ENCODE measurements at places on chromosomes 7 and 10. TPM values are rescaled to one million over a fixed set of nuclear protein-coding genes. Genes with fewer than 3 reads are reported as not detected.

Gene SPDYE11
- total RNA-seq: not detected

Gene CTAGE4
- 6.6 TPM for total RNA-seq

Gene KIF11
- total RNA-seq: 3.4 TPM

Gene CFAP70
- total RNA-seq: 1.5 TPM

Gene SUPV3L1
- total RNA-seq: 27.5 TPM

Gene ZCCHC24
- total RNA-seq: 57.0 TPM

Gene FAM25C
- not detected for total RNA-seq

Gene SPACDR
- total RNA-seq: not detected

Gene GPR15LG
- 98.0 TPM for total RNA-seq

Gene OGDH
- total RNA-seq: 80.0 TPM

GRCh38 chr10:95457319-95457886, 103.8 kb downstream of the SORBS1 start:
- DNase-seq: no peak

- DNase-seq: no peak
Observed at GRCh38 chr7:148672041-148672440, 26.7 kb upstream of the CUL1 start.

DNA sequence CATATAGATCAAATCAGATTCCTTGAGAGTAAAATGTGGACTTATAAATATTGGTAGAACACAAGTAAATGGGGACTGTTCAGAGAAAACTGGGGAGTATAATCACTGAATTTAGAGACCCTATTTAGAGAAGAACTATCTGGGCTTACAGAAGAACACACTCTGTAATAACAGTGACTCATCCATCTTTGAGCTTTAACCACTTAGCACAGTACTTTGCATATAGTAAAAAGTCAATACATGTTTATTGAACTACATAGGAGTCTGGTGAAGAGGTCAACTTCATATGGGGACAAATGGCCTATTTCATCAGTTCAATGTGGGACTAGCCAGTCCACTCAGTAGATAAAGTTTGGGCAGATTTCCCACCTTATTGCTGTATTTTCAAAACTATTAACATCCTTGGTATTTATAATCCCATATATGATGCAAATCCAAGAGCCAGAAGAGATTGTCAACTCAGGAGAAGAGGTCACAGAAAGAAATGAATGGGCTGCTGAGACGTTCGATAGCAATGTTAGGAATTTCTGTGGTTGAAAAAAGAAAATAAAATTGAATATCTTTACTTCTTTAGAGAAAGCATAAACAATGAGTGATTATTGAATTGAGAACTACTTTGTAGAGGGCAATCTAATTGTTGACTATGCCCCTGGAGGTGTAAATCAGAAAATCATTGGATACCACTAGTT, 119.3 kb upstream of the CACNA2D1 start:
- DNase-seq: no peak

GRCh38 chr7:51472873-51473272, 156.3 kb upstream of the COBL start:
- no peak for DNase-seq

GRCh38 chr10:14839305-14839695, 1.2 kb downstream of the HSPA14 start:
- DNase-seq: no peak

DNA sequence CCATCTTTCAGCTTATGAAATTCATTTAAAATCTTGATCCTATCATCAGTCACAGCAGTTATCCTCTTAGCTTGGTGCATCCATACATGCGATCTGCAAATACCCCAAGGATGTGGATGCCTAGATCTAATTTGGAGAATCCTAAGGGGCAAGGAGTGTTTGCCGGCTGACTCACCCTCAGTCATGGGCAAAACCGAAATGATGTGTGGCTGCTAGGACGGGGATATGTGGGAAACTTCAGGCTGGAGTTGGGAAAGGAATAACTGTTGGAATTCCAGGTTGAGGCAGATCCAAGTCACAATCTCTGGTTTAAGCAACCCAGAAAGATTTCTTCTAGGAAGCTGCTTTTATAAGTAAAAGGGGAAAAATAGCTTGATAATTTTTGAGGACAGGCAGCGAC, 19.7 kb upstream of the GOT1 start:
- no peak for DNase-seq

DNA sequence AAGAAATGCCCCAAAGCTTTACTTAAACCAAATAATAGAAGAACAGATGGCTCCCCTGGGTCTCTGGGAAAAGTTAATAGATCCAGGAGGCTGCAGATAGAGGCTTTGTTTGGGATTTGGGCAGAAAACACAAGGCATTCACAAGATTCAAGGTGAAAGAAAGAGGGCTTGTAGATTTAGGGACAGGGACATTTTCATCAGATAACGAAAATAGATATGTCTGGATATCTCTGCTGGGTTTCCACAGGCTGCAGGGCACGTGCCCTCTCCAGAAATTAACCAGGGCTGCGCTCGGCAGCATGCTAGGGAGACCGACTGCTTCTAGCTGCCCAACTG, 14.9 kb downstream of the CARD11 start:
- no peak for DNase-seq

GRCh38 chr10:87524296-87524695, 19.6 kb downstream of the MINPP1 start:
- no peak for DNase-seq

GRCh38 chr10:119253433-119254174, 46.2 kb downstream of the GRK5 start:
- DNase-seq: no peak

- DNase-seq: no peak
Observed at GRCh38 chr10:103649654-103650423, 156.3 kb downstream of the NEURL1 start.

DNA sequence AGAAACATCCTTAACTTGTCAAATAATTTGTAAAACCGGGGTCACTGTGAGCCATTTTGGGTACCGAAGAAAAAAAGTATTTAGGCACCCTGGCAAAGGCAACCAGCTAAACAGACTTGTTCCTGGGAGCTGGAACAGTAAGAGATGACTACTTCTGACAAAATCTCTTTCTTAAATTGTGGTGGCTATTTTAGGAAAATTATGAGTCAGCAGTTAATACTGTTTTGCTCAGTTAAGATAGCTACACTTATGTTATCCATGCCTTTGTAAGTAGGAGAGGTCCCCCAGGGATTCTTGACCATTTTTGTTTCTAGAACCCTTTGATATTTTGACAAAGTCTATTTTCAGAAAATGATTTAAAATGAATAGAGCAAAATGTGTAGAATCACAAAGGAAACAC, 68.7 kb downstream of the TAX1BP1 start:
- DNase-seq: no peak

DNA sequence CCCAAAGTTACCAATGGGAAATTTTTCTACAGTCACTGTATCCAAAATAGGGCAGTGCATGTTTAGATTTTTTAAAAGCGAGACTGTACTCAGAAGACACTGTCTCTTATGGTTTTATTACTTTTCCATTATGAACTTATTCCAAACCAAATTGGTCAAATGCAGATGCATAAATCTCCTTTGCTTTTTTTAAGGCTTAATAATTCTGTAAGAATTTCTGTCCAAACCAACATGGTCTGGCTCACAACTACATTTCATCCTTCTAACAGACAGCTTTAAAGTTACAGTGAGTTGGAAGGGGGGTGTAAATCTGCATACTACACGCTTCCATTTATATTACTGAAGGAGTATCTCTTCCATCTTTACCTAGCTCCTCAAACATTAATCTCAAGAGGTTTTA, 199.2 kb downstream of the SLC25A13 start:
- DNase-seq: no peak

DNA sequence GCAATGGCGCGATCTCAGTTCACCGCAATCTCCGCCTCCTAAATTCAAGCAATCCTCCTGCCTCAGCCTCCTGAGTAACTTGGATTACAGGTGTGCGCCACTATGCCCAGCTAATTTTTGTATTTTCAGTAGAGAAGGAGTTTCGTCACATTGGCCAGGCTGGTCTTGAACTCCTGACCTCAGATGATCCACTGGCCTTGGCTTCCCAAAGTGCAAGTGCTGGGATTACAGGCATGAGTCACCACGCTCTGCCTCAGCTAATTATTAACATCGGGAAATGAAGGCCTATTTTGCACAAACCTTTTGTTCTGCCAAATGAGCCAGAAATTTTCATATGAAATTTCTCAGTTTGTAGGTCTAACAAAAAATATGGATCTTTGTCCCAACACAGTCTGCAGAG, 106.7 kb upstream of the ODAD2 start:
- no peak for DNase-seq

DNA sequence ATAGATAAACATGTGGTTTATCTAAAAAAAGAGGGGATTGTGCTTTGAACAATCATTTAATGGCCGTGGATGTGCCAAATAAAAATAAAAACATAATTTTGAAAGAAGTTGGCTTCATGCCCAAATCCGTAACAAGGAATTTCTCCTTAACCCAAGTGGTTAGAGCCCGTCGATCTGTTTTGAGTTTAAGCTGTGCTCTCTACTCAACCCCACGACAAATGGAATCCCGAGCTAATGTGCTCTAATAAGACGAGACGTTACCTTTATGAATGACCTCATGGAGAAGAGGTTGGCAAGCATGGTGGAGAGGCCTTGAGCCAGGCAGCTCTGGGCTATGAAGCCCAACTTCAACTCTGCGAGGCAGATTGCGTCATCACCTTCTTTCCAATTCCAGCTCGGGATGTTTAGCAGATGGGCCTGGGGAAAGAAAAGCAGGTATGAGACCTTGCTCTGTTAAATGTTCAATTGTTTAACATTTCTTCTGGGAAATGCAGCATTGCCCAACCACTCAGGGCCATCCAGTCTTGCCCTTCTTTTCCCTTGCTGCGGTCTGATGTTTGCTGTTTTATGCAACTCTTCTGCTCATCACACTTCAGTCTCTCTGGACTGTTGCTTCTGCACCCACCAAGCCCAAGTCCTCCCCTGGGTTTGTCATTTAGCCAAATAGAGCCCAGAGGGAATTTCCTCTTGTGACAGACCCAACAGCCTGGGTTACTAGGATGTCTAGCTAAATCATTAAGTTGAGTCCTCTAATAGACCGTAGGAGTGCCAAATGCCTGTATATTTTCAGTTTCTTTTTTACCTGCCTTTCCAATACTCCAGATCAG, 564.6 kb downstream of the KCNMA1 start:
- DNase-seq: no peak

DNA sequence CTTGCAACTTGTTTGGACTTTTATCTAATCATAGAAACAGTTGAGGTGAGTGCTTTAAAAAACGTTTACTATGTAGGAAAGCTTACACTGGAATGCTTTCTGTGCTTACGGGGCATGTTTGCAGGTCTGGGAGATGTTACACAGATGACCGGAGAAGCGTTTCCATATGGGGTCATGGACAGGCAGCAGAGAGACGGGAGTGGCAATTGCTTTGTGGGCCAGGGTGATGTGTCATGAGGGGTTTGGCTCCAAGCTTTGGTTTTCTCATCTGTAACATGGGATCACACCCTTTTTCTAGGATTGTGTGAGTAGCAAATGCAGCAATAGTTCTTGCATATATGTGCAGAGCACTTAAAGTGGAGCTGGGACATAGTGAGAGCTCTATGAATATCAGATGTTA, 174.8 kb upstream of the MKI67 start:
- DNase-seq: no peak

Data from vagina (tissue), 2 donors.